ENCODE measurements at places on chromosomes 2 and 18.

GRCh38 chr2:220336771-220337170 lies 709.3 kb downstream of the SLC4A3 start:
- no peak for DNase-seq

- DNase-seq = no peak
Measured at GRCh38 chr2:39247512-39248043, 3.8 kb upstream of the CDKL4 start.

DNA sequence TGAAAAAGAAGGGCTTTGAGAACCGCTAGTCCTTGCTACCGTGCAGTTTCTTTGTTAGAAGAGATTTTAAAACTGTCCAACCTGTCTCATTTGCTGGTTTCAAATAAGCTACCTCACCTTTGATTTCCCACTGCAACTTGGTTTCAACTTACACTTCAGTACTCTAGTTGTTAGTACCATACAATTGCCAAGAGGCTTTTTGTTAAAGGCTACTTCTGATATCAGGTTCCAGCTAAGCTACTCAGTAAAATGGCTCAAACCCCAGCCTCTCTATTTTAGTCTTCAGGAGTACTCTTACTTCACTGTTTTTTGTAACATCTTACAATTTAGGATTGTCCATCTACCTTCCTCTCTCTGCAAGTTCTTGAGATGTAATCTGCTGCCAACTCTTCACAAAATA lies 91.6 kb downstream of the INO80D start:
- peak; percentile 75 for DNase-seq

DNA sequence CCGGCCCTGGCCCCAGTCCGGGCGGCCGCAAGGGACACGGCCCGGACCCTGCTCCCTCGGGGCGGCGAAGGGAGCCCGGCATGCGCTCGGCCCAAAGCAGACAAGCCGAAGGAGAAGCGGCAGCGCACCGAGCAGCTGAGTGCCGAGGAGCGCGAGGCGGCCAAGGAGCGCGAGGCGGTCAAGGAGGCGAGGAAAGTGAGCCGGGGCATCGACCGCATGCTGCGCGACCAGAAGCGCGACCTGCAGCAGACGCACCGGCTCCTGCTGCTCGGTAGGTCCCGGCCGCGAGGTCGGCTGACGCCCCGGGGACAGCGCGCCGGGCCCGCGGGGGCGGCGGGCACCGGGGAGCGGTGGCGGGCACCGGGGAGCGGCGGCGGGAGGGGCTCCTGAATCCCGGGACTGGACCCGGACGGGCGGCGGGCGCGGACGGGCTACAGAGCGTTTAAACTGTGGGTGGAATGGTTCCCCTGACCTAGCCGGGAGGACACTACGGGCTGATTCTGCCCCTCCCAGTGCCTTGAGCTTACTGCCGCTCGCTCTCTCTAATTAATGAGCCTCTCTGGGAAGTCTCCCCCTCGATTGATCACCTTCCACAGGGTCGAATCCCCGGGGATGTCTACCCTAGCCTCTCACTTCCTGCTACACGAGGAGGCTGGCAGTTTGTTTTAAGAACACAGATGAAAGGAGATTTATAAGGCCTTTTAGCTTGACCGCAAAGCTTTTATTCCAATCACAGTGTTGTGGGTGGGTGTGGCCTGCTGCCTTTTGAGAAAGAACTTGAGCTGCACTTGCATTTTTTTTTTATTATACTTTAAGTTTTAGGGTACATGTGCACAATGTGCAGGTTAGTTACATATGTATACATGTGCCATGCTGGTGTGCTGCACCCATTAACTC lies 853 bp downstream of the GNAL start:
- DNase-seq = no peak

GRCh38 chr2:71748227-71748626 lies 294.9 kb downstream of the DYSF start:
- DNase-seq = no peak

DNA sequence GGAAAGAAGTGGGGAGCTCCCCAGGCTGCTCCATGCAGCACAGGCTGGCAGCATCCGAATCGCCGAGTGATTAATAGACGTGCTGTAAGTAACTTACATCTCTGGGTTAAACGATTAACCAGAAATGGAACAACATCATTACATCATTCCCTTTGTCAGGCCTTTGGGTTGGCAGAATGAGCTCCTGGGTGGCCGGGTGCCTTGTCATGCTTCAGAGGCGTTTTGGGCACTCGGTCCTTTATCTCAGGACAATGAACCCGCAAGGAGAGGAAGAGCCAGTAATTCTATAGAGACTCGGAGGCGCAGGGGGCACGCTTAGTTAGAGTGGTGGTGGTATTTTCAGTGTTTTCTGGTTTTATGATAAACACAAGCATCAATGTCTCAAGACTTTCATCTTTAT lies 146.9 kb upstream of the TPO start:
- DNase-seq = no peak

DNA sequence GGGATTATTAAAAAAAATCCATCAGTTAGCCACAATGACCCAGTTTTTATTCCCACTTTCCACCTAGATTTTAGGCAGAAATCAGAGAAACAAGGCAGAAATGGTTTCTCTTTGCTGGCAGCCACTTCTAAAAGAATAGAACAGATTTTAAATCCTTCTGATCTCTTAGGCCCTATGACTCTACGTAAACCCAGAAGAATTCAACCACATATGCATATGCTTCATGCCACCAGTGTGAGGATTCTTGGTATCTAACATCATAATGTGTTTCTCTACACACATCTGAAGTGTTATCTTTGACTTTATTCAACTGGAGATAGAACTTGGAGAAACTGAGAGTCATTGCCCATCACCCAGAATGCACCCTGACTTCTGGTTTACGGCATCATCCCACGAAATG lies 128.7 kb upstream of the TANK start:
- no peak for DNase-seq

All from NCI-H2107 (cell line).